ENCODE measurements at places on chromosomes 4 and X.
A peak's percentile ranks its signal among the peaks of the same experiment; 100 is the strongest.

DNA sequence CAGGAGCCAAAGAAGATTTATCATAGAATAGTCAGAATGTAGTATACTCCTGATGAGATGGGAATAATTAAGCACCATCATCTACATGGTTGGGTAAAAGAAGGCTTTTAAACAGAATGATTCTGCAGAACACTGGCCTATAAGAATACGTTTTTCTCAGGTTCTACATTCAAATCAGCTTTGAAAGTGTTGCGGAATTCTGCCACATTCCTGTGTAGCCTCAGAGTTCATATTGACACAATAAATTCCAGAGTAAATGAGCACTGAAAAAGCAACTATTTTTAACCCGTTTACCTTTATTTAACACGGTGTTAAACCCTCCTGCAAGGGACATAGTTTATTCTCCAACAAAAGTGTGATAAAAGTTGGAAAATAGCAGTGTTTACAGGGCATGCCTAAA, 950.2 kb upstream of the SLIT2 start:
- no peak for DNase-seq

DNA sequence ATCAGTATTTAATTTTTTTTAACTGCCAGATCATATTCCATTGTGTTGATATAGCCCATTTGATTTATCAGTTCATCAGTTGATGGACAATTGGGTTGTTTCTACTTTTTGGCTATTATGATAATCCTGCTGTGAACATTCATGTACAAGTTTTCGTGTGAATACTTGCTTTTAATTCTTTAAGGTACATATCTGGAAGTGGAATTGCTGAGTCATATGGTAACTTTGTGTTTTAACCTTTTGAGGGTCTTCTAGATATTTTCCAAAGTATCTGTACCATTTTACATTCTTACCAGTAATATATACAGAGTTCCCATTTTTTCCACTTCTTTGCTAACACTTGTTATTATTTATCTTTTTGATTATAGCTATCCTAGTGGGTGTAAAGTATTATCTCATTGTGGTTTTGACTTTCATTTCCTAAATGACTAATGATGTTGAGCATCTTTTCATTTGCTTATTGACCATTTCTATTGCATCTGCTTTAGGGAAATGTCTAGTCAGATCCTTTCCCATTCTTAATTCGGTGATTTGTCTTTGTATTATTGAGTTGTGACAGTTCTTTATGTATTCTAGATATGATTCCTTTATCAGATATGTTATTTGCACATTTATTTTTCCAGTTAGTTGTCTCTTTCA, 75.2 kb upstream of the NUDT6 start:
- no peak for DNase-seq

DNA sequence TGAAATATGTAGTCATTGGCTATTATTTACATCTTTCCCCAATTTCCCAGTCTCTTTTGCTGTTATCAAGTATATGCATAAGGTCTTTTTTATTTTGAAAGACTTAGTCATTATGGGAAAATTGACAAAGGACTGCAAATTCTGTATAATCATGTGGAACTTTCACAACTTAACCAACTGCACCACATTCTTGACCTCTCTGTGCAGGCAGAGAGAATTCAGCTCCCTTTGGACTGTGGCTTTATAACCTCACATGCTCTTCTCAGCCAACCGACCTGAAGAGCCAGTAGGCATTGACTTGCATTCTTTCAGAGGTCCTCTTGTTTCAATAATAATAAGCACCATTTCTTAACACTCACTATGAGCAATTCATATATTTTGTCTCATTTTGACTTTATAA, 66.9 kb downstream of the ANXA3 start:
- DNase-seq: no peak

GRCh38 chrX:35351795-35352483, 409.3 kb downstream of the FAM47B start:
- no peak for DNase-seq

GRCh38 chr4:163748449-163748848, 254.0 kb downstream of the TMA16 start:
- no peak for DNase-seq

DNA sequence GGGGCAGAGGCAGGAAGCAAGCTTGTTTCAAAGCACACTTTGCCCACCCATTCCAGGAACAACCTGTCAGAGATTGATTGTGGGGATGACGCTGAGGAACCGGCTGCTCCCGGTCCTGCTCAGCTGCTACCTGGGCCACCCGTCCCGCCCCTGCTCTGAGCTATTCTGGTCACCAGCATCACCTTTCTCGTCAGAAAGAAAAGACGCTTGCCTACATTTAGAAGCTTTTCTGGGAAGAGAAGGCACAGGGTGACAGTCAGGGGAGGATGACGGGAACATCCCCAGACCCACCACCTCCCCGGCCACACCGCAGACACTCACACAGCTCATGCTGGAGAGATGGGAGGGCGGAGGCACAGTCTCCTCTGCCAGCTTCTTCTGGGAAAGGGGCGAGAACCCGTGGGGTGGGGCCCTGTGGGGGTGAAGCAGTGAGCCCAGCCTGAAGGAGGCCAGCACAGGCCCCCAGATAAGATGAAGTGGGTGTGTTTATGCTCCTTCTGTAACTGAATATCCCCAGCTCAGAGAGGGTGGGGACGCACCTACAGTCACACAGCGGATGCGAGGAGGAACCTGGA, 81.8 kb downstream of the CPZ start:
- DNase-seq: no peak

DNA sequence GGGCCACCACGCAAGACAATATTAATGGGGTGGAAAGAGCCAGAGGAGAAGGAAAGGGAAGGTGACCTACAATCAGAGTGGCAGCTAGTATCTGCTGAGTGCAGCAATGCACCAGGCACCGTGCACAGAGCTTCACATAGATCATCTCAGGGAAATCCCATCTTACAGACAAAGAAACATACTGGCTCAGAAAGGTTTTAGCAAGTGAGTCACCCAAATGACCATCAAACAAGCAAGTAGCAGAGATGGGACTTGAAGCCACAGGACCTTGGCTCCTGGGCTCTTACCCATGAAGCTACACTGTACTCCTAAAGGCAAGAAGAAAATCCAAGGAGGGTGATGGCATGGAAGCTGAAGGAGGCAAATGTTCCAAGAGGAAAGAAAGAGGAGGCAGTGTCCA, 6.8 kb downstream of the ANXA5 start:
- DNase-seq: no peak

- no peak for DNase-seq
Observed at GRCh38 chr4:74451214-74451661, 6.3 kb downstream of the AREG start.

- peak; percentile 3 for DNase-seq
Observed at GRCh38 chr4:150960818-150961217, 54.3 kb downstream of the LRBA start.

GRCh38 chr4:54102531-54103106, 2.7 kb downstream of the GSX2 start:
- no peak for DNase-seq
